Hepatocyte (in vitro differentiated cells): ENCODE measurements at places on chromosomes 2 and 18. TPM values are rescaled to one million over a fixed set of nuclear protein-coding genes. Genes with fewer than 3 reads are reported as not detected.

Gene FOXI3
- polyA plus RNA-seq = not detected in 2 replicates

DNA sequence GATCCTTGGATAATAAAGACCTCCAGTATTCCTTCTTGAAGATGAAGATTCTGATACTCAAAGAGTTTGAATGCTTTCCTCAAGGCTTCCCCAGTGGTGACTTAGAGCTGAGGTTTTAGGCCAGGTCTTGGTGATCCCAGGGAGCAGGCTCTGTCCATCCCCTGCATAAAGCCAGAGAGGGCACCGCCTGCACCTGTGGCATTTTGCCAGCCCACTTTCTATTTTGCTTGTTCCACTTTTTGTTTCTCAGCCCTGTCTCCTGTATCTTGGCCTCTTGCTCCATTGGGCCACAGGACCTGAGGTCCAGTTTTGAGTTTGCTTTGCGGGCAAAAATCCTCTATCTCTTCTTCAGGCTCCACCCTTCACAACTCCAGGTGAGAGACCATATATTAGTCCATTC, 6.7 kb upstream of the SCYGR1 start:
- H3K4me3 ChIP-seq = no peak overlapping the region
- no peak for DNase-seq
- no peaks in the 10 kb centered on the region for H3K27me3 ChIP-seq

DNA sequence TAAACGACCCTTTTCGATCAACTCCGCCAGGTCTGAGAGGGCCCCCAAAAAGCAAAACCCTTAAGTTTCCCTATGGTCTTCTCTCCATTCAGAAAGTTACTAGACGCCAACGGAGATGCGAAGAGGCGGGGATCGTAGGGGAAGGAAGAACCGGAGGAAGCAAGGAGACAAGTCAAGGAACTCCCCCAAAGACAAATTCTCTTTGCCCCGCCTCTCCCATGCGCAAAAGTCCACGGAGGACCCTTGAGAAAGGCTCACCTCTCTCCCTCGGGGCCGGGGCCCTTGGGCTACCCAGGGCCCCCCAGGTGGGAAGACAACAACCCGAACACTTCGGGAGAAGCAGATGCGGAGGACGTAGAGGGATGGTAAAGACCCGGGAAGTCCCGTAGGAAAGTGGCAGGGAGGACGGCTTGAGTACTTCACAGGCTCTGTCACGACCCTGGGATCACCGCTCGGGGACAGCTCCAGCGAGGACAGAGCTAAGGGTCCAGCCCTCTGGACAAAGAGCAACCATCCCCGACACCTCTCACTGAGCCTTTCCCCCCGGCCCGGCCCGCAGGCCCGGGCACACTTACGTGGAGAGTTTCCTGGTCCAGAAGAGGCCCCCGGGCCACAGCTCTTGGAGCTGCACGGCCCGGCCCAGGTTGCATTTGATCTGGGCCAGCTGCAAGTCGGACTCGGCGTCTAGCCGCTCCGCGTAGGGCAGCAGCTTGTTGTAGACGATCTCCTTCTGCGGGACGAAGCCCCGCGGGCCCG, 647 bp downstream of the PSME4 start:
- H3K4me1 ChIP-seq = peaks cover 12% of the 10 kb centered on the region
- no peaks in the 10 kb centered on the region for H3K36me3 ChIP-seq
- DNase-seq = peak; percentile 58
- H3K27me3 ChIP-seq = no peaks in the 10 kb centered on the region
- peak overlapping the region; percentile 98 for H3K27ac ChIP-seq

GRCh38 chr18:62621546-62621945, 93.8 kb upstream of the PHLPP1 start:
- no peaks in the 10 kb centered on the region for H3K27me3 ChIP-seq
- no peak overlapping the region for H3K4me3 ChIP-seq
- peaks cover 5% of the 10 kb centered on the region for H3K4me1 ChIP-seq
- H3K36me3 ChIP-seq = no peaks in the 10 kb centered on the region
- H3K27ac ChIP-seq = no peak overlapping the region
- no peak for DNase-seq

- H3K36me3 ChIP-seq = no peaks in the 10 kb centered on the region
- no peak overlapping the region for H3K27ac ChIP-seq
- no peak overlapping the region for H3K4me3 ChIP-seq
- peaks cover 7% of the 10 kb centered on the region for H3K4me1 ChIP-seq
- no peaks in the 10 kb centered on the region for H3K27me3 ChIP-seq
These were observed 544.1 kb downstream of the LRRTM4 start for GRCh38 chr2:76977846-76978727.

Gene RAD51AP2
- 0.21 and 0.35 TPM in 2 replicates for polyA plus RNA-seq

Gene MTCL1
- 10.6 and 13.0 TPM in 2 replicates for polyA plus RNA-seq

Gene GPBAR1
- 23.4 and 25.6 TPM in 2 replicates for polyA plus RNA-seq

- no peaks in the 10 kb centered on the region for H3K36me3 ChIP-seq
- no peak overlapping the region for H3K4me3 ChIP-seq
- H3K4me1 ChIP-seq = peaks cover 13% of the 10 kb centered on the region
These were observed 5.7 kb downstream of the PTMA start for GRCh38 chr2:231713730-231714638.

Gene HNMT
- 16.4 and 23.4 TPM in 2 replicates for polyA plus RNA-seq

- H3K27me3 ChIP-seq = no peaks in the 10 kb centered on the region
- DNase-seq = no peak
- H3K36me3 ChIP-seq = no peaks in the 10 kb centered on the region
- H3K27ac ChIP-seq = no peak overlapping the region
- H3K4me3 ChIP-seq = no peak overlapping the region
These were observed 881.0 kb downstream of the CPS1 start for GRCh38 chr2:211437396-211437795.

Gene CAB39
- polyA plus RNA-seq = 37.2 and 38.5 TPM in 2 replicates

DNA sequence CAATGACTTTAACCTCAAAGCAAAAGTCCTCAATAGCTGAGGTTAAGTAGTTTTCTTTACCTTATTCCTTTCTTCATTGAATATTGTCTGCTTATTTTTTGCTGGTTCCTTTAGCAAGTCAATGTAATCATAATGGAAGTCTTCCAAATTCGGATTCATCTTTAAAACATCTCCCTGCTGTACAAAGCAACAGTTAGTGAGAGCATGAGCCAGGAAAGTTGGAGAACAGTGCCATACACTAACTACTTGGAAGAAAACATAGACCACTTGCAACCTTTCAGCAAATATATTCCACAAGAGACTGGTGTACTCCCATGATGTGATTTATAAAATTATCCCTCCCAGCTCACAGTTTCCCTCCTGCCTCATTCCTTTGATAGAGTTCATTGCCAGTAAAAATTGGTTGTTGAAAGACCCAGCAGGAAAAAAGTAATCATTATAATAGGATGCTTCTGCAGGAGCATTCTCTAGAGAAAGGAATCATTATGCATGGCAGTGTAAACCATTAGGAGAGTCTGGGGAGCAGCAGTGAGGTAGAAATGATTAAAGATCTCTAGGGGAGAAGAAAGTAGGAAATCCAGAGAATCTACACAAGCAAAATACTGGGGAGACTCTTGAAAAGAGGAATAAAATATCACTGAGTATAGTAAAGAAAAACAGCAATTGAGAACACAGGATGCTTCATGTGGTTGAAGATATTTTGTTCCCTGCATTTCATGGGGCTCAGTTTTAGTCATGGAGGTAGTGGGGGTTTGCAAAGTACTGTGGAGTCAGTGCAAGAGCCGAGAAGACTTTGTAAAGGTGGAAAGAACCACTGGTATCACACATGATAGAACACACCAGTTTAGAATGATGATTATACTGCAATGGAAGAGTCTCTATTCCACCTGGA, 38.6 kb upstream of the TTN start:
- H3K27ac ChIP-seq = no peak overlapping the region
- H3K36me3 ChIP-seq = no peaks in the 10 kb centered on the region
- H3K4me3 ChIP-seq = no peak overlapping the region
- DNase-seq = no peak
- no peaks in the 10 kb centered on the region for H3K27me3 ChIP-seq

DNA sequence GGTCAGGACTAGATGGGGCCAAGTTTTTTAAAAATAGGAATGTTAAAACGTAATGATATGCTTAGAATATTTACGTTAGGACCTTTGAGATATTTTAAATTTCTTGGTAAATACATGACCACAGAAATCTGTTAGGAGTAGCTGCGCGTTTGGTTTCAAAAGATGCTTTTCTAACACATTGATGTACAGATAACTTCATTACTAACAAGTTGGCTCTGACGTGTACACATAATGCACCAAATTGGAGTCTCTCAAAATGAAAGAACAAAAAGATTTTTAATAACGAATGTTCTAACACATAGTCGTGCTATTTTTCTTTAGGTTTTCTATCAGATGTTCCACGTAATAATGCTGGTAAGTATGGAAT, 608 bp downstream of the PHOSPHO2 start:
- H3K27ac ChIP-seq = peak overlapping the region; percentile 89
- H3K36me3 ChIP-seq = no peaks in the 10 kb centered on the region
- H3K4me3 ChIP-seq = peak overlapping the region; percentile 45
- DNase-seq = no peak
- no peaks in the 10 kb centered on the region for H3K4me1 ChIP-seq

- H3K4me1 ChIP-seq = no peaks in the 10 kb centered on the region
- no peak overlapping the region for H3K27ac ChIP-seq
- no peaks in the 10 kb centered on the region for H3K36me3 ChIP-seq
- no peak overlapping the region for H3K4me3 ChIP-seq
These were observed 336.6 kb downstream of the PAX3 start for GRCh38 chr2:221962186-221962585.
